ENCODE measurements at places on chromosomes 7 and 10.
A peak's percentile ranks its signal among the peaks of the same experiment; 100 is the strongest.

DNA sequence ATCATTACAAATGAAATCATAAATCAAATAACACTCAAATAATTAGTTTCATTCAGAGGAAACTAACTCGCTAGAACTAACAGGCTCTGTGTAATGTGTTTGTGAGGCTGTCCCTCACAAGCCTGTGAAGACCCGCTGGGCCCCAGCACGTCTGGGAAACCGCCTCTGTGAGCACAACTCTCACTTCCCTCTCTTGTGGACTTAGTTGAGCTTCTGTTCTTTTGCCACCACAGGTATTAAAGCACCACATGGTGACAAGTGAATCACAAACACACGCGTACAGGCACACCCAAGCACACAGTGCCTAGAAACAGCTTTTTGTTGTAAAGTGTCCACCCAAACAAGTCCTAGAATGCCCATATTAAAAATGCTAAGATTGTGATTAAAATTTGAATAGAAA is 51.0 kb downstream of the ZNF777 start:
- DNase-seq: no peak

GRCh38 chr10:109480836-109481235 is 442.5 kb downstream of the XPNPEP1 start:
- DNase-seq: no peak

- peak; percentile 27 for DNase-seq
Measured at GRCh38 chr7:2687338-2687869, 598 bp upstream of the AMZ1 start.

DNA sequence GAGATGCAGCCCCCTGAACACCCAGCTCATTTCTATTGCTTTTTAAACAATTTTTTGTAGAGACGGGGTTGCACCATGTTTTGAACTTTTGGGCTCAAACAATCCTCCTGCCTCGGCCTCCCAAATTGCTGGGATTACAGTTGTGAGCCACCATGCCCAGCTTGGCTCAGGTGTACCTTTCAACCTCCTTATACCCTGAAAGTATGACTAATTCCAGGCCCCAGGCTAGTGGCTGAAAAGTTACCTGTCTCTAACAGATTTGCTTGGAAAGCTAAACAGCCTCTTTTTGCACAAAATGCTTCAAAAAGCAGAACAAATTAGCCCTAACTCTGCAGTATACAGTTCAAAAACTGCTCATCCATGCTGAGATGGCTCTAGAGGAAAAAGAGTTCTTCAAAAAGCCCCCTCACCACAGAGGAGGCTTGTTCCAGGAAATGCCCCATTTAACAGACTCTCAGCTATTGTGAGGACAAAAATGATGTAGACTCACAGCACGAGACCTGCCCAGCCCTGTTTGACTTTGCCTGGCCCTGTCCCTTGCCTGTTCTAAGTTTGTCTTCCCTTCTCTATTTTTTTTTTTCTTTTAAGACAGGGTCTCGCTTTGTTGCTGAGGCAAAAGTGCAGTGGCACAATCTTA is 13.4 kb upstream of the AP1S1 start:
- DNase-seq: peak; percentile 52

DNA sequence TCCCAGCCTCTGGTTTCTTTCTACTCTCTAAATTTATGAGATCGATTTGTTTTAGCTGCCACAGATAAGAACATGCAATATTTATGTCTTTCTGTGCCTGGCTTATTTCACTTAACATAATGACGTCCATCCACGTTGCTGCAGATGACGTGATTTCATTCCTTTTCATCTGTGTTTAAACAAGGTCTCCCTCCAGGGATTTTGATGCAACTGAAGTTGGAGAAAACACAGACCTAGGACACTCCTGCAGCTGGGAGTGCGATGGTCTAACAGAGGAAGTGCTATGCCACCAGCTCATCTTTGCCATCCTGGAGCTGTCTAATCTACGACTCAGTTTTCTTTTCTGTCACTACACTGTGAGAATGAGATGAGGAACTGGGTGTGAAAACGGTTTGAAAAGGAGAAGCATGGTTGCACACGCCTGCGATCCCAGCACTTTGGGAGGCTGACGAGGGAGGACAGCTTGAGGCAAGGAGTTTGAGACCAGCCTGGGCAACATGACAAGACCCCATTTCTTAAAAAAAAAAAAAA is 1.5 kb upstream of the KCTD7 start:
- DNase-seq: peak; percentile 53

DNA sequence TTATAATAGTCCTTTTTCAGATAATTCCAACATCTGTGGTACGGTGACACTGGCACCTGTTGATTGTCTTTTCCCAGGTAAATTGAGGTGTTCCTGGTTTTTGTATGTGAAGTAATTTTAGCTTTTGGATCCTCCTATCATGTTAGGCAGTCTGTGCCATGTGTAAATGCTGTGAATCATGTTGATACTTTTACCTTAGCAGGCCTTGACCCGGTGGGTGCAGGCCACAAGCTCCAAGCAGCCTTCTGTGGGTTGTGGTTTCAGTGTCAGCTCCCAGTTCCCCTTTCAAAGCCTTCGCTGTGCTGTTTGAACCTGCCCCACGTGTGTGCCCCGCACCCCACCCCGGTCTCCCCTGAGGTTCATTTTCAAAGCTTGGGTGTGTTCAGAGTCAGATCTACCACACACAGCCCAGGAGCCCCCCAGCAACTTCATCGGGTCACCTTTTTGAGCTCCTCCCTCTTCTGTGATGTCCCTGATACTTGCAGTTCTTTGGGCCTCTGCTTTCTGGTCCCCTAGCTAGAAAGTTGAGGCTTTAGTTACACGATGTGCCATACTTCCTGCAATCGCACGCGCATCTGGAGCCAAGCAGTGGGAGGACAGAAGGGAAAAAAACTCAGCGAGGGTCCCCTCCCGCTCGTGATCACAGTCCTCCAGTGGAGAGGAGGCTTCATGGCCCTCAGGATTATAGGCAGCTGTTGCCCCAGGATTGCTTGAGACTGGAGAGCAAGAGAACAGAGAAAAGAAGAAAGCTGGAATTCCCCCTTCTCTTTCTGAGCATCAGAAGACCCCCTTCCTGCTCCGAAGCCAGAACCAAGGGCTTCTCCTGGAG is 8.7 kb upstream of the BHLHA15 start:
- no peak for DNase-seq

DNA sequence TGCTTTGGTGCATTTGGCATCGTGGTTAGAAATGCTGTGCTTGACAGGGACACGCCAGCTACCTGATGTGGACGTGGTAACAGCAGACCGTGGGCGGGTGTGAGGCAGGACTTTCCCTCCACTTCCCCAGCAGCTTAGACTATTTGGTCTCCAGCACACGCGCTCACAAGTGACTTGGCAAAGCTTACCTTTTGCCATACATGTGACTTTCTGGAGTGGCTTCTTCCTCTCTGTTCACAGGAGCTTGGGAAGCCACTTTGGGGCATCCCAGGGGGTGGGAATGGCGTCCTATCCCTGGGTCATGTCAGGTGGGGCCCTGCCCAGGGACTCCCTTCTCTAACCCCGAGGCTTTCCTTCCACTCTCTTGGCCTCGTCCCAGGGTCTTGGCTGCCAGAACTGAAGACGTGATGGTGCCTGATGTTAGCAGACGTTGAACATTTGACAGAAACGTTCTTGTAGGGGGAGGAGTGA is 228.7 kb upstream of the KLF6 start:
- DNase-seq: no peak

DNA sequence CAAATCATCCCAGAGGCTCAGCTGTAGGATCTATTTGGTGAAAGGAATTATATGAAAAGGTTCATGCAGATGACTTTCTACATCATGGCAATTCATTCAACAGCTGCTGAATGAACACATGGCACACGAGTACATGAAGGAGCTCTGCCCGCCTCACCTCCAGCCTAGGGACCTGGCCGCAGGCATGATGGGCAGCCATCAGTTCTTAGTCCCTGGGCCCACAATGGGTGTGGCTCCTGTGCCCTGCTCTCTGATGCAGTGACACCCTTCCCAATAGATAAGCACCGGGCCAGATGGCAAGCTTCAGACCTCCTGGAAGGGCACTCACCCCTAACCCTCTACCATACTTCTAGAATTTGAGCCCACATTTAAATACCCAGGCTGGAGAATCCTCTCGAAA is 3.5 kb downstream of the CHST15 start:
- DNase-seq: no peak

DNA sequence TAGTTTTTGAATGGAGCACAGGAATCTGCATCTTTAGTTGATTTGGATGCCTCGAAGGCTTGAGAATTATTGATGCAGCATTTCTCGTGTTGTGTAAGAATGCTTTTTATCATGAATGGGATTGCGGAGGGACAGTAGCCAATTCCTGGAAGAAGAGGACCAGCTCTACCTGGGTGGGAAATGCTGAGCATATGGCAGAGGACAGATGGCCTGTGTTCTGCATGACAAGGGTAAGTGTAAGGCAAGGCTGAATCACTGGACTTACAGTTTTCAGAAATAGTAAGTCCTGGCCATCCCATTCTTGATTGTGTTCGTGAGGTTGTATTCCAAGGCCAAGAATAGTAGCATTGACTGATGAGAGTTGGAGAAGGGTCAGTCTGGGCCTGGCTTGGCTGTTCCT is 15.9 kb downstream of the RP9 start:
- no peak for DNase-seq

DNA sequence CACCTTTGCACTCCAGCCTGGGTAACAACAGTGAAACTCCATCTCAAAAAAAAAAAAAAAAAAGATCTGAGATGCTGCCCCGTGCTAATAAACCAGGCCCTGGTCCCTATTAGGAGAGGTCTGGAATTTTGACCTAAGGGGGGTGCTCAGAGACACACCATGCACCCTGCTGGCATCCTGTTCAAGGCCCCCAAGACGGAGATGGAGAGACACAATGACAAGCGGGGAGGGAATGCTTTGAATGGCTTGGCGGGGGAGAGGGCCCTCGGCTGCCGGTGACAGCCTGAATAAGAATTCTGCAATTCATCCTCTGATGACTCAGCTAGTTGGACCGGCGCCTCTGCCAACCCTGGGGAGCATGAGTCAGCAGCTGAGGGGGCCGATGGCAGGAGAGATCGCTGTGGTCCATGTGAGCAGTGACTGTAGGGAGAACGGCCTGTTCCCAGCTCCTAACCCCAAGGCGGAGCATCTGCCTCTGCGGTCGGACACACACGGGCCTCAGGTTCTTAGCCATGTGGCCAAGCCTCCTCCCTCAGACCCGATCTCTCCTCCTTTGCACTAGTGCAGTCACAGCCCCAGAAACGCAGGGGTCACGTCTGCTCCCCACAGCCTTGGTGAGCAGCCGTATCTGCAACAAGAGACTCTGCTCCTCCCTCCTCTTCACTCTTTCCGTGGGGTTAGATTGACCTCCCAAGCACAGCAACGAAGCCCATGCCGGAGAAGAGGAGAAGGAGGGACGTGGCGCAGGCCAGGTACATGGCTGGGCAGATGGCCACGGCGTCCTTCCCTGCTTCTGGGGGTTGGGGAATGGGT is 14.9 kb downstream of the TRIM56 start:
- peak; percentile 99 for DNase-seq

GRCh38 chr10:48523212-48523819 is 81.6 kb downstream of the ARHGAP22 start:
- DNase-seq: peak; percentile 95

DNA sequence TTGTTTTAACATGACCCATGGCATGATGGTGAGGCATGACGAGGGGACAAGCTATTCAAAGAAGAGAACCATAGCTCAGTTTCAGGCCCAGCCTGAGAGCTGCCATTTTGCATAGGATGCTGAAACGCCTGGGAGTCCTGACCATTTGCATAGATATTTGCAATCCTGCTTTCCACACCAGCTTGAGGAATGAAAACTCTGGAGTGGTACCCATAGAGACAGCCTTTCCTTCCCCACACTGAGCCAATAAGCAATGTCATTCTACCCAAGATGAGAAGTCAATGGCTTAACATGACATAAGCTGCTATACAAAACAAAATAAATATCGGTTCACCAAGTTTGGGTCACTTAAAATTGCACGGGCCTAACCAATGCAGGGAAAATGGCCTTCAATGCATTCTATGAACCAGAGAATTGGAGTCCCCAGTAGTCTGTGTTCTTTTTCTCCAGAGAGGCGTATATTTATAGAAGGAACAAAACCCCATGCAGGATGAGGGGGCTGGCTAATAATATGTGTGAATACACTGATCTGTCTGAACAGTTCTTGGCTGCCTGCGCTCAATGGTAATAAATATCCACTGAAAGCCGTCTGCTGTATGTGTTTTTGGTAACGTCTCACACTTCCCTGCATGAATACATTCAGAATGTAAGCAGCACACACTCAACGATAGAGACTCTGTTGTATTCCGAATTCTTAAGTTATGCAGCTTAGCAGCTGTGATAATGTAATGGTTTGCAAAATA is 329.3 kb downstream of the FRMD4A start:
- DNase-seq: no peak

DNA sequence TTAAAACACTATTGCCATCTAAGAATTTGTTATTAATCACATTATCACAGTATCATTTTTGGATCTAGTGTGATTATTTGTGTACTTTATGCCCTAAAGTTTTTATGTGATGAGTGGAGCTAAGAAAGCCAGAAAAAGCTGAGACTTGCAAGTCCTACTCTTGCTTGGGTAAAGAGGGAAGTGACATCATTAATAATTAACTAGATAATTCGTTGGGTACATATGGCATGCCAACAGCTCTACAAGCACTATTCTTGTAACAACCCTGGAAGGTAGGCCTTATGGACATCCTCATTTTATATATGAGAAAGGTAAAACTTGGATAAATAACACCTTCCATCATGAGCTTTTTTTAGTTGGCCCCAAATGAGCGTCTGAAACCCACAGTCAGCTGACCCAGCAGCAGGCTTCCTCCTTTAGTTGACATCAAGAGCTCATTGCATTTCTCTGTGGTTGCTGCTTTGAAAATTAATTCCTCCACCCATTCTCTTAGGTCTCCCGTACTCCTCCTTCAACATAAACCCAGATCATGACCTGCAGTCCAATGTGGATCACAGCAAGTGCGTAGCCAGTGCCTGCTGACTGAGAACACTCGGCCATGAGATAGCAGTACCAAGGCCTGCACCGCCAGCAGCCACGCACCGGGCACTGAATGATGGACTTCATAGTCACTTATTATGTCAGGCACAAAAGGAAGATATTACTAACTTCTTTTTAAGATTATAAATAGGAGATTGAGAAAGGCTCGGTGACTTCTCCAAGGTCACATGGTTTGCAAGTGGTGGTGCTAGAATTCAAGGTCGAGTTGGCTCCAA is 292.0 kb upstream of the AOAH start:
- no peak for DNase-seq

DNA sequence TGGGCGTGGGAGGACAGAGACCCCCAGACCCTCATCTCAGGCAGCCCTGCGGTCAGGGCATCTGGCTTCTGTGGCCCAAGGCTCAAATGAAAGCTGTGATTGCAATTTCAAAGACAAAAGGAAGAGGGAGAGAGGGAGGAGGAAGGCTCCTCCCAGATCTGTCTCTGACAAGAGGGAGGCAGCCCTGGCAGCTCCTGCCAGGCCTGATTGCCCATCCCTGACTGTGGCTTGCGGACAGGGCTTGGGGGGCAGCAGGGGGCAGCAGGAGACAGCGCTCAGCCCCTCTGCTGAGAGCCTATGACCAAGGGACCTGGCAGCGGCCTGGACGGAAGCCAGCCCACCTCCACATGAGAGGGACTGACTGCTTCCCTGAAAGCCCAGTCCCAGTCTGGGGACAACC is 91.8 kb downstream of the PTPRN2 start:
- DNase-seq: no peak

GRCh38 chr7:2416650-2417049 is 13.2 kb downstream of the CHST12 start:
- DNase-seq: no peak

GRCh38 chr7:6392712-6393666 is 54.8 kb downstream of the DAGLB start:
- peak; percentile 85 for DNase-seq
